ENCODE measurements at places on chromosomes 4 and X.

- no peaks in the 10 kb centered on the region for H3K36me3 ChIP-seq
- peaks cover 2% of the 10 kb centered on the region for H3K4me1 ChIP-seq
Measured at GRCh38 chrX:13275031-13275430, 44.8 kb downstream of the ATXN3L start.

GRCh38 chr4:110851989-110852388 is 229.1 kb upstream of the PITX2 start:
- H3K27me3 ChIP-seq: no peaks in the 10 kb centered on the region
- no peaks in the 10 kb centered on the region for H3K36me3 ChIP-seq
- no peak for DNase-seq
- no peak overlapping the region for H3K4me3 ChIP-seq
- H3K27ac ChIP-seq: no peak overlapping the region

DNA sequence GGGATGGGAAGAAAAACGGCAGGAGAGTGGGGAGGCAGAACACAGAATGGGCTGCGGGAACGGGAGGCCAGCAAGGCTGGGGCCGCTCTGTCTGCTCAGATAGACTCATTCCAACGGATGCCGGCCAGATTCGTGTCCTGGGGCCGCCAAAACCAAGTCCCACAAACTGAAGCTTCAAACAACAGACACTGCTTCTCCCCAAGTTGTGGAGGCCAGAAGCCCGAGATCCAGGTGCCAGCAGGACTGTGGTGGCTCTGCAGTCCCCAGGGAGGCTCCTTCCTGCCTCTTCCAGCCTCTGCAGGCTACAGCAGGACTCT is 100.6 kb downstream of the ADRA2C start:
- H3K27me3 ChIP-seq: peaks cover 21% of the 10 kb centered on the region
- no peak for DNase-seq
- H3K27ac ChIP-seq: no peak overlapping the region
- no peaks in the 10 kb centered on the region for H3K36me3 ChIP-seq
- peaks cover 3% of the 10 kb centered on the region for H3K4me1 ChIP-seq

GRCh38 chrX:15781961-15782699 is 8.2 kb upstream of the ZRSR2 start:
- peaks cover 12% of the 10 kb centered on the region for H3K36me3 ChIP-seq
- no peaks in the 10 kb centered on the region for H3K27me3 ChIP-seq
- DNase-seq: peak; percentile 7
- H3K4me1 ChIP-seq: peaks cover 10% of the 10 kb centered on the region

- no peak overlapping the region for H3K27ac ChIP-seq
- no peak overlapping the region for H3K4me3 ChIP-seq
- peaks cover 21% of the 10 kb centered on the region for H3K27me3 ChIP-seq
- H3K36me3 ChIP-seq: no peaks in the 10 kb centered on the region
- peaks cover 10% of the 10 kb centered on the region for H3K4me1 ChIP-seq
- DNase-seq: no peak
Measured at GRCh38 chr4:25299476-25300203, 12.9 kb upstream of the ZCCHC4 start.

DNA sequence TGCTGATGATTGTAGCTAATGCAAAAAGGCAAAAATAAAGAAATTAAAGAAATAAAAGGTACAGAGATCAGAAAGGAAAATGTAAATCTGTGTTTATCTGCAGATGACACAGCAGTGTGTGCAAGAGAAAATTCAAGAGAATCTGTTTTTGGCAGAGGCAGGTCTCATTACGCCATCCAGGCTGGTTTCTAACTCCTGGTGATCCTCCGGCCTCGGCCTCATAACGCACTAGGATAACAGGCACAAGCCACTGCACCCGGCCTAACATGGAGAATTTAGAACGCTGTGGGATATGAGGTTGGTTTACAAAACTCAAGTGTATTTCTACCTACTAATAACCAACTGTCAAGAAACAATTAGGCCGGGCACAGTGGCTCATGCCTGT is 29.4 kb downstream of the CTBP1 start:
- H3K4me3 ChIP-seq: no peak overlapping the region
- peaks cover 41% of the 10 kb centered on the region for H3K36me3 ChIP-seq
- no peaks in the 10 kb centered on the region for H3K27me3 ChIP-seq
- no peak for DNase-seq

GRCh38 chr4:91118597-91118996 is 991.4 kb downstream of the CCSER1 start:
- no peaks in the 10 kb centered on the region for H3K36me3 ChIP-seq
- no peak overlapping the region for H3K27ac ChIP-seq
- no peaks in the 10 kb centered on the region for H3K27me3 ChIP-seq
- H3K4me1 ChIP-seq: no peaks in the 10 kb centered on the region

GRCh38 chr4:2837110-2837903 is 6.3 kb upstream of the ADD1 start:
- peak overlapping the region; percentile 76 for H3K4me3 ChIP-seq
- peaks cover 10% of the 10 kb centered on the region for H3K36me3 ChIP-seq
- H3K4me1 ChIP-seq: peaks cover 64% of the 10 kb centered on the region
- H3K27ac ChIP-seq: peak overlapping the region; percentile 84
- no peak for DNase-seq

DNA sequence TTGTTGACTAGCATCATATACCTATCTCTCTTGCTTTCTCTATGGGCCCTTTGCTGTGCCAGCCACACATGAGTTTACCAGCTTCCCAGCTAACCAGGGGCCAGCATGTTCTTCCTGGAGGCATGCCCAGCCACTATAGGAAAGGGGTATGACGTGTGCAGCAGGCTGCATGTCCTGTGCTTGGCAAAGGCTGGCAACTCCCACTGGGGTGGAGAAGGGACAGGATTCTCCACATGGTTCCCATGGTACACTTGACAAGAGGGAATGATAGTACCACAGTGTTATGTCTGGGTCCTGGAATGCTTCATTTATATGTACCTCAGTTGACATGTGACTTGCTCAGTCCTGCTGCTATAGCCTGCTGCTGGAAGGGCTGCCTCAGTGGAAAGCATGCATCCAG is 78.8 kb downstream of the TMEM164 start:
- H3K27ac ChIP-seq: no peak overlapping the region
- DNase-seq: no peak
- peaks cover 12% of the 10 kb centered on the region for H3K4me1 ChIP-seq
- peaks cover 3% of the 10 kb centered on the region for H3K36me3 ChIP-seq
- no peak overlapping the region for H3K4me3 ChIP-seq

DNA sequence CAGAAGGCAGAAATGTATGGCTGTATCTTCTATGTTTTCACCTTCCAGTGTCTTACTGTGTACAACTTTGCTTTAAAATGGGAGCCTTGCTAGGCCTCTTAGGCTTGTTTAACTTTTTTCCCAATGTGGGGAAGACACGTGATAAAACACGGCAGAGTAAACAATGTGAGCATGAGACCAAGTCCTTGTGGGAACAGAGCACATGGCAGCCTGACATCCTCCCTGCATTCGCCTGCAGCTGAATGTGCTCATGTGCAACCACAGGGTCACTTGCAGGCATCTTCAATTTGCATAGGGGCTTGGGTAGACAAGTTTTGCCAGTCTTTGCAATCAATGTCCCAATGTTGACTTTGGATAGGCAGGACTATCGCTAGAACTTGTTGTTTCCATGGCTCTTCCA is 91.8 kb downstream of the CCNG2 start:
- no peak for DNase-seq
- H3K4me3 ChIP-seq: no peak overlapping the region
- no peak overlapping the region for H3K27ac ChIP-seq
- no peaks in the 10 kb centered on the region for H3K36me3 ChIP-seq
- H3K27me3 ChIP-seq: no peaks in the 10 kb centered on the region

DNA sequence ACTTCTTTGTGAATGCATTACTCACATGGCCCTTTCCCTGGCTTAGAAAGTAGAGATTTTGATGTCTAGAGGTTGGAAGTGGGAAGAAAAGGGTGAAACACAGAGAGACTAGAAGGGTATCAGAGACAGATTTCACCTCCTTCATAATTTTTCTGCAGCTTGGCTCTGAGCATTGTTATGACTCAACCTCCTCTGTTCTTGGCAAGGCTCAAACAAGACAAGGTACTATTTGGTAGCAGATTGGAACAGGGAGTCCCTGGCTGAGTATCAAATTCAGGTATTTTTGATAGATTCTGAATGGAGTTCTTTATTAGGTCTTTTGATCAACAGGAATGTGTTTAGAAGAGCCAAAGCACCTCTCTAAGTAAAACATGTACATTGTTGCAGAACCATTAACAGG is 146.3 kb upstream of the CHRDL1 start:
- no peaks in the 10 kb centered on the region for H3K4me1 ChIP-seq
- H3K27ac ChIP-seq: no peak overlapping the region

- peaks cover 7% of the 10 kb centered on the region for H3K4me1 ChIP-seq
- no peaks in the 10 kb centered on the region for H3K36me3 ChIP-seq
- no peak for DNase-seq
- peaks cover 3% of the 10 kb centered on the region for H3K27me3 ChIP-seq
Measured at GRCh38 chrX:40245488-40246071, 147.8 kb upstream of the BCOR start.

DNA sequence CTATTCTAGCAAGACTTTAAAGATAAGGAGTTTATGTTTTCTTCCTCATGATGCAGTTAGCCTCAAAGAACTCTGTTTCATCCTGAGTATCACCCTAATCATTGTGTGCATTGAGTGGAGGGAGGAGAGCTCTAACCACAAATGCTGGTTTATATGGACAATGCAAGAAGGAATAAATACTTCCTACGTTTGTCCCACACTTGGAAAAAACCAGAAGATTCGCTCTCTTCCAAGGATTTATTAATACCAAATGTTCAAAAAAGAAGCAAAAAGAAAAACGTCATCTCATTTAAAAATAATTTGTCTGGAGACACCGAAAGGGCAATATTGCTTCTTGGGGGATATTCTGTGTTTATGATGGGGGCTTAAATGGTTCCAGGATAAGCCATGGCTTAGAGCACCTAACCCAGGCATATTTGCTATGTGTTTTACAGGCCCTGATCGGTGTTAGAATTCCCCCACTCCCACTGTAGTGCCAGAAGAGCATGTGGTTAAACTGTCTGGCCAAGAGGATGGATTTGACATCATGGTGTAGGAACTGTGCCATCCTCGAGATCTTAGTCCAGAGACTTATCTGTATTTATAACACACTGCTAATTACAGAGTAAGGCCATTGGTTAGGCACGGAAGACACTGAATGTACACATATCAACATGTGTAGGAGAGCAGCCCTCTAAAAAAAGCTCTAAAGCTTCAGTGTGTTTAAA is 227.2 kb downstream of the ANK2 start:
- no peaks in the 10 kb centered on the region for H3K4me1 ChIP-seq
- H3K27ac ChIP-seq: no peak overlapping the region
- no peaks in the 10 kb centered on the region for H3K36me3 ChIP-seq
- no peak overlapping the region for H3K4me3 ChIP-seq
- H3K27me3 ChIP-seq: peaks cover 27% of the 10 kb centered on the region
- no peak for DNase-seq

- no peak overlapping the region for H3K27ac ChIP-seq
- no peak overlapping the region for H3K4me3 ChIP-seq
- DNase-seq: no peak
Measured at GRCh38 chr4:24659241-24659961, 75.0 kb upstream of the DHX15 start.

- peaks cover 18% of the 10 kb centered on the region for H3K4me1 ChIP-seq
- DNase-seq: no peak
- no peaks in the 10 kb centered on the region for H3K36me3 ChIP-seq
- peaks cover 3% of the 10 kb centered on the region for H3K27me3 ChIP-seq
- H3K27ac ChIP-seq: no peak overlapping the region
- peak overlapping the region; percentile 67 for H3K4me3 ChIP-seq
Measured at GRCh38 chrX:149903889-149904748, 23.1 kb downstream of the MAGEA8 start.

GRCh38 chr4:44916411-44916810 is 190.1 kb upstream of the GNPDA2 start:
- DNase-seq: no peak
- no peaks in the 10 kb centered on the region for H3K36me3 ChIP-seq
- H3K4me3 ChIP-seq: no peak overlapping the region
- no peak overlapping the region for H3K27ac ChIP-seq

DNA sequence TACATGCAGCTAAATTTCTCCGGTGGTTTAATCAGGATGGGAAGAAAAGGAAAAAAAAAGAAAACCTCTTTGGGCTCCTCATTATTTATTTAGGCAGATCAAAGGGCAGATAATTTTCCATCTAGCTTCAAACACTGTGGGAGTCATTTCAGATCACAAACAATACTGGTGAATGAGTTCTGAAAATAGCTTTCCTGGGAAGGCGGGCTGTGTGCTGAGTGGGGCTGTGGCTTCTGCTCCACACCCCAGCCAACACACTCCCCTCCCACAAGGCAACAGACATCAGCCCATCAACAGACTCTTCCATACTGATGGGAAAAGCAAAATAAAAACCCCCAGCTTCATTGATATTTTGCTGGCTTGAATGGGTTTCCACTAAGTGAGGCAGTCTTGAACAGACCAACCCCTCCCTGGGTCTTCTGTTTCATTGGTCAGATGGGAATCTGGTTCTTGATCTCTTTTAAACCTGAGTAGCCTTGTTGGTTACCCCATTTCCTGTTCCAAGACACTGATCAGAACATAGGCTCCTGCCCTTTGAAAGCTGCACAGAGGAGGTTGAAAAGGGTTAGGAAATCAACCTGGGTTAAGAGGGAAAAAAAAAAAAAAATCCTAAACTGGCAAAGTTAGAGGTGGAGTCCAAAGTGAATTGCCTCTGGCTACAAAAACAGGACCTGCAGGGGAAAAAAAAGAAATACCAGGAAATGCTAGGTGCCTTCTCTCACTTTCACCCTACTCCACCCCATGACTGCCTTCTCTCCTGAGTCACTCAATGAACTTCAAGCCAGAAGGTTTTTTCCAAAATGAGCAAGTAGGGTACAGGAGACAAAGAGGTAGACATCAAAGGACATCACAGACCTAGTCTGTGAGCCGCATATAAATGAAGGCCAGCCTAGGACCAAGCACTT is 20.0 kb downstream of the AMOT start:
- H3K4me1 ChIP-seq: peaks cover 14% of the 10 kb centered on the region
- H3K36me3 ChIP-seq: no peaks in the 10 kb centered on the region
- H3K27ac ChIP-seq: no peak overlapping the region
- DNase-seq: no peak
- no peaks in the 10 kb centered on the region for H3K27me3 ChIP-seq

GRCh38 chr4:173478201-173478912 is 51.7 kb downstream of the HAND2 start:
- H3K27ac ChIP-seq: no peak overlapping the region
- H3K36me3 ChIP-seq: no peaks in the 10 kb centered on the region
- H3K27me3 ChIP-seq: no peaks in the 10 kb centered on the region
- H3K4me3 ChIP-seq: no peak overlapping the region
- DNase-seq: no peak

GRCh38 chrX:34778916-34779315 is 121.8 kb upstream of the TMEM47 start:
- DNase-seq: no peak
- H3K4me1 ChIP-seq: no peaks in the 10 kb centered on the region
- no peaks in the 10 kb centered on the region for H3K27me3 ChIP-seq

- no peak overlapping the region for H3K27ac ChIP-seq
- peaks cover 7% of the 10 kb centered on the region for H3K27me3 ChIP-seq
- no peaks in the 10 kb centered on the region for H3K36me3 ChIP-seq
- no peak for DNase-seq
- H3K4me1 ChIP-seq: no peaks in the 10 kb centered on the region
Measured at GRCh38 chrX:149456476-149457245, 48.4 kb downstream of the IDS start.

Data from activated naive CD8-positive, alpha-beta T cell treated with anti-CD3 and anti-CD28 coated beads, Interleukin-2, amount 50 U/mL, for 24 hours (primary cell).